ENCODE measurements at places on chromosomes 2 and 18.

DNA sequence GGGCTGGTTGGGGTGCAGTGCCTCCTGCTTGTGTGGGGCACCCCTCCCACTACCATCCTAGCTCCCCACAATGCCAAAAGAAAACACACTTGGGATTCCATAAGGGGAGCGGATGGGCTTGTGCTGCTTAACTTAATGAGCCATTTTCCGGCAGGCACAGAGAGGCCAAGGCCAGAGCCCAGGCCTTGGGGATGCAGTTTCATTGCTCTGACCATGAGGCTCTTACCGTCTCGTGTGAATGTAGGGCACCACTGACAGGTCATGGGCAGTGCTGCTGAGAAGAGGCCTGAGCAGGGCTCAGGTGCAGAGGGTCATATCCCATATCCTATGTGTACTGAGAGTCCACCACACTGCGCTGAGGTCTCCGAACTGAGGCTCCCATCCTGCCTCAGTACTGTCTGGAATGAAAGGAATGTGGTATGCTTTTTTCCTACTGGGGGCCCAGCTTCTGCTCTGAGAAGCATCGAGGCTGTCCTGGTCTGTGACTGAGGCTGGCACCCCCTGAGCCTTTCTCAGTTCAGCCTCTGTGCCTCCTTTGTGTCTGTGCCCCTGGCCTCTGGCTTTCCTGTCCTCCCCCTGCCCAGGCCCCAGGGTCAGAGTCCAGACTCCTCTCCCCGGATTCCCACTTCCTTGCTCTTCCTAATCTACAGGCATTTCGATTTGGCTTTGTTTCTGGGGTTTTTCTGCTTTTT lies 45.2 kb upstream of the MAPRE3 start:
- DNase-seq, result no peak

GRCh38 chr2:18855027-18855426 lies 265.7 kb upstream of the NT5C1B start:
- DNase-seq, result no peak

DNA sequence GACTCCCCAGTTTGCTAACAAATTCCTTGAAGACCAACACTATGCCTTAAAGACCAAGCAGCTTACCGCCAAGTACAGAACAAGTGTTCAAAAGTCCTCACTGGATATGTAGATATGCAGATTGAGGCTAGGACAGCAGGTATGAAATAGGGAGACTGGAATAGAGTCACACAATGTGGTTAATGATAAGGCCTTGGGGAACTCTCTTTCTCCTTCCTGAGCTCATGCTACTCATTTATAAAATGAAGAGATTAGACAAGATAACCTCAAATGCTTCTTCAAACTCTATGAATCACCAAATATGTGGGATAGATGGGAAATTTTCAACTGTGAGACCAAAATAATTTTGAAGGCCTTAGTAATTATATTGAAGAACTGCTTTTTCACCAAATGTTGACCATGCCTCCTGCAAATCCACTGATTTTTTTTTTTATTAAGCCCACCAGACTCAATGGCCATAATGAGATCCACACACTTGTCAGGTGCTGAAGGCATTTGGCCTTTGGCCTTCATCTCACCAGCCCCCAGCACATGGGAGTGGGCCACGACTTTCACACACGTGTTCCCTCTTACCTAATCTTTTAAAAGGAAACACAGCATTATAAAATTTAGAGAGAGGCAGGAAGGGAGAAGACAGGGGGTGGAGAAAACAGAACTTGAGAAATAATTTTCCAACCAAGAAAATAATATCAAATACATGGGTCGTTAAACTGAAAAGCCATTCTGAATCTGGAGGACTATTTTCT lies 181.5 kb downstream of the EN1 start:
- no peak for DNase-seq

DNA sequence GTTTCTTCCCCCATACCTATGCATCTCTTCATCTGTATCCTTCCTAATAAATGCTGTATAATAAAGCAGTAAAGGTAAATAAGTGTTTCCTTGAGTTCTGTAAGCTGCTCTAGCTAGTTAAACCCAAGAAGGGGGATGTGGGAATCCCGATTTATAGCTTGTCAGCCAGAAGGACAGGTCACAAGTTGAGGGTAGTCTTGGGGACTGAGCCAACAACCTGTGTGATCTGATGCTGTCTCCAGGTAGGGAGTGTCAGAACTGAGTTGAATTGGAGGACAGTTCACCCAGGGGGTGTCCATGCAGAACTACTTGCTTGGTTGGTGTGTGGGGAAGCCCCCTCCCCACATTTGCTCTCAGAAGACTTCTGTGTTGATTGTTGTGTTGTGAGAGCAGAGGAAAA lies 112.4 kb downstream of the LDLRAD4 start:
- no peak for DNase-seq

- DNase-seq, result no peak
These were observed 242.3 kb upstream of the NOL4 start for GRCh38 chr18:34467058-34467457.

GRCh38 chr2:26674771-26675170 lies 17.8 kb upstream of the KCNK3 start:
- no peak for DNase-seq

DNA sequence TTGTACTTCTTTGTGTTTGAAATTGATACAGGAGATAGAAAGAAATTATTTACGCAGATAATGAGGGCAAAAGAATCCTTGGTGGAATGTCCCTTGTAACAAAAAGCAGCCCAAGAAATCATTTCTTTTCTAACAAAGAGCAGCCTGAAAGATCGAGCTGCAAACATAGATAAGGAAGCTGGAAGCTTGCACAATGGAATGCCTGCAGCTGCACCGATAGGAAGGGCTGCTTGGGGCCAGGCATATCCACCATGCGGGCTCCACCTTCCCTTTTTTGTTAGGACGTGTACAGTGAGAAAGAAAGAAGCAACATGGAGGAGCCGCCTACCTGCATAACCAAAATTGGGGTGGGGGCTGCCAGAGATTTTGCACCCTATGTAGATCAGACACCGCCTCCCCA lies 568.7 kb downstream of the METTL4 start:
- DNase-seq, result peak; percentile 49

- DNase-seq, result peak; percentile 62
These were observed 97.2 kb downstream of the SEPTIN10 start for GRCh38 chr2:109516445-109517117.

DNA sequence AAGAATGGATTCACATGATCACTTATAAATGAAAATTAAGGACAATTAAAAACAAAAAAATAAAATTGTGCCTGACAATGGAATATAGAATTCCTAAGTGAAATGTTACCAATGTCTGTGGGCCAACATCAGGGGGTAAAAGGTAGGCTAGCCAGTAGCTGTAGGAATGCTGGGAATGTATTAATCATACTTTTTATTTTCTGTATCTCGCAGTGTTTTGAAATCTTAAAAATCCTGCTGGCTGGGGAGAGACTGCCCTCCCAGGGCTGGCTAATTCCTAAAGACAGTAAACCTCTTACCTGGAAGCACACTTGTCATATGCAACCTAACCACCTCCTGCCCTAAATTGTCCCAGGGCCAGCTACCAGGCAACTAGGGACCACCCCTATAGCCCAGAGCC lies 69.8 kb downstream of the REV1 start:
- no peak for DNase-seq

DNA sequence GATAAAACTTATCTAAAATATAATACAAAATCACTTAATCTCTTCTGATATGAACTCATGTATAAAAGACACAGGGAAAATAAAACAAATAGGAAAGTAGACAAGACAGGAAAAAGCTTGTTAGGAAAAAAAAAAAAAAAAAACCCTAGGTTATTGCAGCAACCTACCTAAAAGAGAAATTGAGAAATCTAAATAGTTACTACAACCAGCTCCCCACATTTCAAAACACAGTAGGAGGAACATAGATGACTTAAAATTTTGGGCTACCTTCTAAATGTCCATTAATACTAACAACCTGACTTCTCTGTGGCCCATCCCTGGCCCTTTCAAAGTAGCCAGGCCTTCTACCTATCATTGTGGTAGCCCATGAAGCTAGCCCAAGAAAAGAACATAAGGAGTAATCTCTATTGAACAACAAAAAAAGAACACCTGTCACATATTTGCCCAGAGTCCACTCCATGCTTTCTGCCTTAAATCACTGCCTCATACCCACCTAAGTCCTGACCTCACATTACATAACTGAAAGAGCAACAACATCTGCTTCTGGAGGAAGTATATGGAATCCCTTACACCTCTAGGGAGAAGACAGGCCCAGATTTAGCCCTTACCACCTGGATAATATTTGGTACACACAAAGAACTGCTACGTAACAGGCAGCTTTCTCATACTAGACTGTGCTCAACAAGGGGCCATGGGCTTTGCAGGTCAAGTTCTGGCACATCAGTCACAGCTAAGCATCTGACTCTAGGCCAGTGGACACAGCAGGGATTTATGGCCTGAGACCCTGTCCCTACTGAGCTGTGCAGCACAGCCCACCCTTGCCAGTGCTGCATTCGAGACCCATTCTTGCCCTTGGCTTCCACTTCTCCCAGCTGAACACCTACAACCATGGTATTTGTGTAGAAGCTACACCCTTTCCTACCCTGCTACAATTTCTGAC lies 8.5 kb downstream of the SUCLG1 start:
- DNase-seq, result no peak

DNA sequence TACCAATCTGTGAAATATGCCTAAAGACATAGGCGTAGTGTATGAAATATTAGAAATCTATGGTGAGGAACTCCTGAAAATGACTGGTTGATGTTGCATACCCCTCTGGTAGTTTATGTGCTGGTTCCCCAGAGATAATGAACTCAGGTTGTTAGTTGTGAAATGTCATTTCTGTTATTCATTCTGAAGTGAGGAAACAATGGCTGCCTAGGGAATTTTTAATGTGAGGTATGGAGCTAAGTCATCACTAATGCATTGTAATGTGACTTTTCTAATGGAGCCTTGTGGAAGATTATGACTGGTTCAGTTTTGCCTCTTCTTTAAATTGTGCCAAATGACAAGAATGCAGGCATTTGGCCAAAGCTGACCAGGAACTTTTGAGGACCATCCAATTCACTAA lies 61.6 kb upstream of the RAB27B start:
- DNase-seq, result no peak

DNA sequence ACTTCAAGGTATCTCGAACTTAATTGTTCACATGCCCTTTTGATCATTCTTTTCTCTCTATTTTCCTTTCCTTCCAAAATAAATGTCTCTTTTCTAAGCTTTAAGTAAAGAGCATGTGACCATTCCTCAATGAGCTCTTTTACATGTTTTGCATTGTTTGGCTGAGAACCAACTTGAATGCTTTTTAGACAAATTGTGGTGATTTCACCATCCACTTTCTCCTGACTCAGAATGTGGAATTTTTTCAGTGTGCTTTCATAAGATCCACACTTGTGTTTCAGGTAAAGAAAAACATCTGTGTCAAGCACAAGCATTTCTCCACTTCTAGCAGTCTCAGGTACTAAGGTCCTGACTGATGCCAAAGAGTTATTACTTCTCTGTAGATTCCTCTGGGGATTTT lies 10.7 kb downstream of the RBM43 start:
- no peak for DNase-seq

GRCh38 chr18:60809937-60810336 lies 437.4 kb upstream of the MC4R start:
- no peak for DNase-seq

DNA sequence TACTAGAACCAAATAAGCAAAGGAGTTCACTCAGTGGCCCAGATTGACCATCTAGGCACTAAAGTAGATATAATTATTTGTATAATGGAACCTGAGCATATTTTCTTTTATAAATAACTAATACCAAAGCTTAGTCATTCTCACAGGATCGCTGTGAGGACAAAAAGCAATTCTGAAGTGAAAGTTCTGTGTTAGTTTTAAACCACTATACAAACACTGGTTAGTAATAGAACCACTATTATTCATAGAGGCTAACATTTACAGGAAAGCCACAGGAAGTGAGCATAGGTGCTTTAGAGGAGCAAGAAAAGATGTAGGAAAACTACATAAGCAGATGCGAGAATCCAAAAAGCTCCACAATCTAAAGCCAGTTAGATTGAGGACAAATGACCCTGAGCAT lies 364.7 kb downstream of the XIRP2 start:
- DNase-seq, result no peak

DNA sequence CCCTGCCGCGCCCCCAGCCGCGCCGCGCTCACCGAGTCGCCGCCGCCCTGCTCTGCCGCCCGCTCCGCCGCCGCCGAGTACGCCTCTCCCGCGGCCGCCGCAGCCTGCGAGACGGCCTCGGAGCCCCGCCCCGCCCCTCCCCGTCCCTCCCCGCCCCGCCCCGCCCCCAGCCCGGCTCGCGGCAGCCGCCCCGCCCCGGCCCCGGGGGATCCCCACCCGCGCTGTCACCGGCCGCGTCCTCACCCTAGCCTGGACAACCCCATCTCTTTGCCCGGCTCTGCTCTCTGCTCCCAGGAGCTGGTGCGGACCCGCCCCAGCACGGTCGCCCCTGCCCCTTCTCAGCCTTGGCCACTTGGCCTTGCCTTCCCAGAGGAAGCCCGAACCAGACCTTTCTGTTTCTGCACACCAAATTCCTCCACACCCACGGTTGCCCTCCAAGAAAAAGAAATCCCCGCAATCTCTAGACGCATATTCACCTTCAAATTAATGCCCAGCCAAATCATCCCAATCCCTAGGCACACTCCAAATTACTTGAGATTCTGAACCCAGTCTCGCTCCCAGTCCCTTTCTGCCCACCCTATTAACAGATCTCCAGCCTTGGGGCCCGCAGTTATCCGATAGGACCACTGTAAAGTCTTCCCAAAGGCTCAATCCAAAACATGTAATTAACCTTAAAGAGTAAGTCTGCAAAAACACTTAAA lies at the start of gene CYRIA:
CYRIA (minus strand) TSS at position 87 of the 701 bp plus-strand sequence. CDS start 77,715 bp downstream, outside the sequence.
- DNase-seq, result peak; percentile 71
